ENCODE measurements at places on chromosomes 1 and 21.

- DNase-seq = no peak
- H3K27me3 ChIP-seq = no peaks in the 10 kb centered on the region
- H3K27ac ChIP-seq = no peak overlapping the region
- no peak overlapping the region for H3K4me3 ChIP-seq
- 0 out of 2 replicates have a peak, but pooled peaks cover 5% of the 10 kb centered on the region for H3K4me1 ChIP-seq
- H3K36me3 ChIP-seq = no peaks in the 10 kb centered on the region
These were observed 54.1 kb downstream of the KCNJ15 start for GRCh38 chr21:38310646-38311485.

GRCh38 chr21:43933199-43933598, 68.2 kb downstream of the AGPAT3 start:
- no peaks in the 10 kb centered on the region for H3K36me3 ChIP-seq
- H3K4me1 ChIP-seq = no peaks in the 10 kb centered on the region
- H3K27ac ChIP-seq = no peak overlapping the region
- no peaks in the 10 kb centered on the region for H3K27me3 ChIP-seq
- H3K4me3 ChIP-seq = no peak overlapping the region

GRCh38 chr1:227685807-227686206, 49.3 kb downstream of the JMJD4 start:
- H3K4me3 ChIP-seq = no peak overlapping the region
- no peak for DNase-seq
- no peaks in the 10 kb centered on the region for H3K27me3 ChIP-seq
- no peak overlapping the region for H3K27ac ChIP-seq

- DNase-seq = peak; percentile 60
- H3K27me3 ChIP-seq = no peaks in the 10 kb centered on the region
- H3K4me1 ChIP-seq = peaks cover 37% of the 10 kb centered on the region
- H3K4me3 ChIP-seq = peak overlapping the region; percentile 80
These were observed 2.8 kb downstream of the SKI start for GRCh38 chr1:2230781-2231531.

DNA sequence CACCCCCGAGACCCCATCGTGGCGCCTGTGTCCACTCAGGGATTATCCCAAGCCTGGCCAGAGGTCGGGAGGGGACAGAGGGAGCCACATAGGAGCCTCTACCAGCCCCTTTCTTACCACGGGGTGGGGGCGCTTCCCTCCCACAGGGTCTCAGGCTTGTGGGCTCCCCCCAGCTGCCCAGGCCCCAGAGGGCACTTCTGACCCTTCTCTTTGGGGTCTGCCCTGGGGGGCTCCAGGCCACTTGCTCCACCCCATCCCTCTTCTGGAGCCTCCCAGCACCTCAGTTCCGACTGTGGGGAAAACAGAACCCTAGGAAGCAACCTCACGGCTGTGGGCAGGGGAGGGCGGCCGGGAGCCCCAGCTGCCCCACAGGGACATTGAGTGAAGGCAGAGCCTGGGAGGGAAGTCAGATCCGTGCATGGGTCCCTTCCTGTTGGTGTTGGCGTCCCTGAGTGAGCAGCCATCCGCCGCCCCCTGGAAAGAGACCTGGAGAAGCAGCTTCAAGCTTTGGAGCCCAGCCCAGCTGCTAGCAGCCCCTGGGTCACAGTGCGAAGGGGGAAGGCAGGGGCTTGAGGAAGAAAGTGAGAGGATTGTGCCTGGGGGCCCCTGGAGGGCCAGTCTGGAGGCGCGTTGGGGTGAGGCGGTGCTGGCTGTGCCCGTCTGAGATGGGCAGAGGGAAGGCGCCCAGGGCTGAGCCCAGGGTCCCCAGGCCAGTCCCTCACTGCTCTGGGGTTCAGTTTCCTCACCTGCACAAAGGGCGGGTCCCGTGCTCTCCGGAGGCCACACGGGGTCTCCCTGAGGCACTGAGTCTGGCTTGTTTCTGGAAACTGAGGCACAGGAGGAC, 22.1 kb downstream of the RRP1 start:
- no peak for DNase-seq
- peaks cover 19% of the 10 kb centered on the region for H3K4me1 ChIP-seq
- H3K36me3 ChIP-seq = no peaks in the 10 kb centered on the region
- no peak overlapping the region for H3K27ac ChIP-seq
- no peak overlapping the region for H3K4me3 ChIP-seq
- no peaks in the 10 kb centered on the region for H3K27me3 ChIP-seq

DNA sequence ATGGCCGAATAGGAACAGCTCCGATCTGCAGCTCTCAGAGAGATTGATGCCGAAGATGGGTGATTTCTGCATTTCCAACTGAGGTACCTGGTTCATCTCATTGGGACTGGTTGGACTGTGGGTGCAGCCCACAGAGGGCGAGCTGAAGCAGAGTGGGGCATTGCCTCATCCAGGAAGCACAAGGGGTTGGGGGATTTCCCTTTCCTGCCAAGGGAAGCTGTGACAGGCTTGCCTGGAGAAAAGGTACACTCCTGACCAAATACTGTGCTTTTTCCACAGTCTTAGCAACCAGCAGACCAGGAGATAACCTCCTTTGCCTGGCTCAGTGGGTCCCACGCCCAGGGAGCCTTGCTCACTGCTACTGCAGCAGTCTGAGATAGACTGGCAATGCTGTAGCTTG, 66.9 kb downstream of the HSD3B1 start:
- H3K4me1 ChIP-seq = no peaks in the 10 kb centered on the region
- no peaks in the 10 kb centered on the region for H3K36me3 ChIP-seq
- no peaks in the 10 kb centered on the region for H3K27me3 ChIP-seq
- no peak overlapping the region for H3K4me3 ChIP-seq

Data from PC-3 (cell line).